ENCODE measurements at places on chromosomes 4 and X. TPM values are rescaled to one million over a fixed set of nuclear protein-coding genes. Genes with fewer than 3 reads are reported as not detected.

METTL14 gene
- polyA plus RNA-seq: 64.5 TPM

IL2RG gene
- 0.93 TPM for polyA plus RNA-seq

PPEF1 gene
- 1.1 TPM for polyA plus RNA-seq

FREM3 gene
- 0.13 TPM for polyA plus RNA-seq

ANKRD37 gene
- 10.5 TPM for polyA plus RNA-seq

HELT gene
- not detected for polyA plus RNA-seq

ENAM gene
- 5.1 TPM for polyA plus RNA-seq

SLC9B1 gene
- polyA plus RNA-seq: 3.4 TPM

VBP1 gene
- 84.8 TPM for polyA plus RNA-seq

F9 gene
- not detected for polyA plus RNA-seq

DNA sequence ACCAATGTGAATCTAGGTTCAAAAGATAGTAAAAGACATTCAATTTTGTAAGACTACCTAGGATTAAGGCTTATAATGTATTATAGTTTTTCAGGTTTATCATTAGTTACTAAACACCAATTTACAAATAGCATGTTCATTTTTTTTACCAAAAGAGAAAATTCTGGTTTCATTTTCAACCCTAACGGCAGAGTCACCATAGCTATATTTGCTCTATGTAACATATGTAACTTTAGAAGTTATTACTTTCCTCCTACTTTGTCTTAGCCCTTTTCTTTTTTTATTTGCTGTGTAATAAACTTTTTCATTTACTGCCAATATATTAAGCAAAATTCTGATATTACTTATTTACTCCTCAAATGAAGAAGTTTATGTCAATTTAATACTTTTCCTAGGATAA is 639.6 kb downstream of the ARAP2 start:
- DNase-seq: no peak

DNA sequence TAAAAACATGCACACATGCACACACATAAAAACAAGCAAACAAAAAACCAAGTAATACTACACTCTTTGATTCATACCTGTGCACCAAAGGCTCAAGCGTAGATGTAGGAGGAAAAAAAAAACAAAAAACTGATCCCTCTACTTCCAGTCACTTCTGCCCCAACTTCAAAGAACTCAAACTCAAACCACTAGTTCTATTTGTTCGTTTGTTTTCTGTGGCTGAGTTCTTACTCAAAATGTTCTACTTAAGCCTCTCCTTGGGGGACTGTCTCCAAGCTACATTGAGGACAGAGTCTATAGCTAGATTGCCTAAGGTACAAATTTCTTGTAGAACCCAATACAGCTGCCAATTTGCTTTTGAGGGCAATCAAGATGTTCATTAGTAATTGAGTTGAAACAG is 171.0 kb upstream of the ATOH1 start:
- no peak for DNase-seq

- DNase-seq: peak; percentile 38
Observed at GRCh38 chr4:37648084-37648817, 37.9 kb downstream of the RELL1 start.

DNA sequence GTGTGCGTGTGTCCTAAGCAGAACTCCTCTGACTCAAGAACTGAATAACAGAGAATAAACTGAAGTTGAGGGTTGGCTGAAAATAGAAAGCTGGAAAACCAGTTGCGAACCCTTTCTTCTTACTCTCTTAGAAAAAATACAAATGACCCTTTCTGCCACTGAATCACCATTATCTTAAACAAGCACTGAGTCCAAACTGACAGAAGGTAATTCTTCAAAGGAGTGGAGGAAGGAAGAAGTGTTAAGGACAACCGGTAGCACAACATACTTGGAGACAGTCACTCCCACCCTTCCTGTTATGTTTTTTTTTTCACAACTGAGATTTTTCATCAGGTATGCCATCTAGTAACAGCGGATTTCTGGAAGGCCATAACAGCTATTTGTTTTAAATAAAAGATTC is 38.1 kb downstream of the HELQ start:
- no peak for DNase-seq

GRCh38 chr4:157115613-157116335 is 39.8 kb downstream of the GLRB start:
- DNase-seq: no peak

GRCh38 chr4:148965080-148965479 is 522.9 kb upstream of the NR3C2 start:
- DNase-seq: no peak

Data from left kidney (tissue), 8 donors.